Femur (tissue), 1 donor: ENCODE measurements at places on chromosomes 1 and 21.

GRCh38 chr1:168468822-168469221, 75.0 kb downstream of the XCL2 start:
- no peak for DNase-seq

GRCh38 chr1:14919751-14920150, 233.8 kb upstream of the TMEM51 start:
- DNase-seq = no peak

DNA sequence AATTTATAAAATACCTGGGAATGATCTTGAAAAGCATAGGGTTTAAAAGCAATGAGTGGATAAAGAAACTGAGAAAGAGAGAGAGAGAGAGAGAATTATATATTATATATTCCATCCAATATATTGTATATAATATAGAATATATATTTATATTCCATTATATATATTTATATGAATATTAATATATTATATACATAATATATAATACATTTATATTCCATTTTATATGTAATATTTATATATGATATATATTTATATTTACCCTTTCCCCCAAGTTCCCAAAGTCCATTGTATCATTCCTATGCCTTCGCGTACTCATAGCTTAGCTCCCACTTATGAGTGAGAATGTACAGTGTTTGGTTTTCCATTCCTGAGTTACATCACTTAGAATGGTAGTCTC, 69.9 kb upstream of the SLC35F3 start:
- no peak for DNase-seq

- DNase-seq = peak; percentile 23
Observed at GRCh38 chr1:232767305-232768074, 37.7 kb upstream of the MAP10 start.

DNA sequence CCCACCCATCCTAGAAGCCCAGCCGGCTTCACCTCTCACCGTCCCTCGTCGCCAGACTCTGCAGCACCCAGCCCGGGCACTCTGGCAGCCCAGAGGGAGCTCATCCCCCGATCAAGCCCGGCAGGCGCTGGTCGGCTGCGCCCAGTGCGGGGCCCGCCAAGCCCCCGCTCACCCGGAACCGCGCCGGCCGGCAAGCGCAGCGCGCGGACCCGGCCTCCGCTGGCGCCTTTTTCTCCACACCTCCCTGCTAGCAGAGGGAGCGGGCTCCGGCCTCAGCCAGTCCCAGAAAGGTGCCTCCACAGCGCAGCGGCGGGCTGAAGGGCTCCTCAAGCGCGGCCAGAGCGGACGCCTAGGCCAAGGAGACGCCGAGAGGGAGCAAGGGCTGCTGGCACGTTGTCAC, 2023.3 kb downstream of the NCAM2 start:
- DNase-seq = no peak
